ENCODE measurements at places on chromosomes 4 and X.

GRCh38 chrX:115650916-115651315 lies 89.9 kb downstream of the PLS3 start:
- DNase-seq, result no peak

DNA sequence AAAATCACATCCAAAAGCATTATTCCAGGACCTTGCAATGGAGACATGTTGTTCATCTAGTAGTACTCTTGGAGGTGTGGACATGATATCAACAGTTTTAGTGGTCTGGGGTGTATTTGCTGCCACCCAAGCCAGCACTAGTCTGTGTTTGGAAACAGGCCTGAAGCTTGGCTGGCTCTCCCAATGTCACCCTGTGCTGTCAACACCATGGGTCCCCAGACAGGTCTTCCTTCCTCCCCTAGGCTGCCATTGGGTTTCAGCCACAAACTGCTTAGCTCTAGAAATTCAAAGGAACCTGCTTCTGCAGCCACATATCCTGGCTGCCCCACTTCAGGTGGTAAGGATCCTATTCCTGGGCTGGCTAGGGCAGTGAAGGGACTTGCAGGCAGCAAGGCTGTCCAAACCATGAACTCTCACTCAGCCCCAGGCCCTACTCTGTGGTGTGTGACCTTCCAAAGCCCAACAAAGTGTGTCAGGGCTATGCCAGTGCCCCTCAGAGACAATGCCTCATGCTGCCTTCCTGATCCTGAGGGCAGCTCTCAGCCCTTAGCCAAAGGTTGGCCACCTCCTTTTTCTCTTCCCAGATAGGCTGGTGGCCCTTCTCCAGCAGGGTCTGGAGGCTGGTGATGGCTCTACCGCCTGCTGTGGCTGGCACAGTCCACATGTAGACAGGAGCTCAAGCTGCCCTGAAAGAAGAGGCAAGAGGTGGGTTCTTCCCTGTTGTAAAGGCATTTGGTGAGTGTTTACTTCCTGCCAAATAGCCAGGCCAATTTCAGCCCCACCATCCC lies 18.3 kb downstream of the AMER1 start:
- no peak for DNase-seq

GRCh38 chr4:3135155-3136011 lies 60.9 kb downstream of the HTT start:
- DNase-seq, result no peak

GRCh38 chr4:17718471-17718870 lies 63.0 kb downstream of the FAM184B start:
- no peak for DNase-seq

DNA sequence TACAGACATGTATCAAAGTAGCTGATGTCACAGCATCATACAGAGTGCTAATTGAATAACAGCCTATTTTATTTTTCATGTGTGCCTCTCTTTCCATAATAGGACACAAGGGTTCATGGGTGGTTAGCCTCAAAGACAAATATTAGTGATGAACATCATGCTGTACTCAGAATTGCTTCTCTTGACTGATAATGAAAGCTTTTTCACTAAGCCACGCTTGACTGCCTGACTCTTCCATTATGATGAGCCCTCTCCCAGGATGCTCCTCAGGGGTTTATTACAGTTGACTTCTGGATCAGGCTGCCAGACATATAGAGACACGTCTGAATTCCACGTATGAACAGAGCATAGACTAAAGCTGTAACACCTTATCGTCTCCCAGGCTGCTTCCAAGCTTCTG lies 2757.5 kb downstream of the PCDH7 start:
- no peak for DNase-seq

- DNase-seq, result no peak
Measured at GRCh38 chrX:97539970-97540519, 656.3 kb downstream of the RPA4 start.

DNA sequence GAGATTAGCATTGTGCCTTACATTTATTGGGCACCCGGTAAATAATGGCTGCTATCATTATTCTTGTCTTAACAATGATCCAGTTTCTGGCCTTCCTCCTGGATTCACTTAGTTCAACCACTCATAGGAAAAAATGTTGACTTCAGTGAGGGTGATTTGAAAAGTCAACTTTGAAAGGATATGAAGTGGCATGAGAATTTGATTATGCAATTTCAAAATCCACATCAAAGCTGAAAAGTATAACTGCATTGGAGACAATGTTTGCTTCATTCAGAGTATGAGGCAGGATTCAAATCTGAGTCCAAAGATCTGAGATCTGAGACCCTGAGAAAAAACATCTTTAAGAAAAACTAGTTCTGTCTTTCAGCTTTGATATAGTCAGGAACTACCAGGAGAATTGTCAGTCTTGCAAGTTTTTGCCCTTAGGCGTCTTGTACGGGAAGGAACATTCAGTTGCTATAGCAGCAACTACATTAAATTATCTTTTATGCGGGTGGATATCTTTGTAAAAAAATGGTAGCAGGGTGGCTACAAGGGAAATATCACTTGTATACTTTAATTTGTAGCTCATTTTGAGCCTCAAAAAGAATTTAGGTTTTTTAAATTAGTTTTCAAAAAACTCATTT lies 587.5 kb upstream of the LCORL start:
- DNase-seq, result no peak
